ENCODE measurements at places on chromosomes 3 and 15. TPM values are rescaled to one million over a fixed set of nuclear protein-coding genes. Genes with fewer than 3 reads are reported as not detected.

NCEH1 gene
- total RNA-seq, result 6.0 TPM

SLC49A4 gene
- total RNA-seq, result 7.6 TPM

GOLGA8K gene
- total RNA-seq, result 0.16 TPM

SKOR1 gene
- 0.16 TPM for total RNA-seq

LMOD3 gene
- total RNA-seq, result under 0.01 TPM

CLSTN2 gene
- total RNA-seq, result 0.09 TPM

CHRFAM7A gene
- total RNA-seq, result 0.69 TPM

LRRC31 gene
- not detected for total RNA-seq

HESX1 gene
- 0.79 TPM for total RNA-seq

RPP25 gene
- total RNA-seq, result 0.34 TPM

ADCY5 gene
- 0.16 TPM for total RNA-seq

SLC28A1 gene
- not detected for total RNA-seq

GCNT3 gene
- 0.26 TPM for total RNA-seq

DPPA4 gene
- not detected for total RNA-seq

RPN1 gene
- 358 TPM for total RNA-seq

LINGO1 gene
- total RNA-seq, result not detected

THRB gene
- 0.09 TPM for total RNA-seq

TTC21A gene
- 4.8 TPM for total RNA-seq

CCR5 gene
- not detected for total RNA-seq

FURIN gene
- 23.3 TPM for total RNA-seq

FAM107A gene
- total RNA-seq, result 0.16 TPM

SRGAP3 gene
- total RNA-seq, result 6.0 TPM

IQCH gene
- total RNA-seq, result 4.8 TPM

RLBP1 gene
- total RNA-seq, result not detected

KIF9 gene
- 4.2 TPM for total RNA-seq

ASB14 gene
- total RNA-seq, result 0.17 TPM

NR1I2 gene
- total RNA-seq, result under 0.01 TPM

INAFM2 gene
- 2.2 TPM for total RNA-seq

SPSB4 gene
- not detected for total RNA-seq

ZDHHC23 gene
- 0.43 TPM for total RNA-seq

C3orf38 gene
- total RNA-seq, result 30.1 TPM

ALS2CL gene
- total RNA-seq, result 0.26 TPM

LAMB2 gene
- 711 TPM for total RNA-seq

MGLL gene
- total RNA-seq, result 13.6 TPM

KLHL40 gene
- not detected for total RNA-seq

CAMK1 gene
- total RNA-seq, result 38.5 TPM

REC114 gene
- not detected for total RNA-seq

All from bronchial smooth muscle cell (primary cell).